ENCODE measurements at places on chromosomes 7 and 10. TPM values are rescaled to one million over a fixed set of nuclear protein-coding genes. Genes with fewer than 3 reads are reported as not detected.

Gene TET1
- 5.2 TPM for total RNA-seq

Gene SAMD9L
- total RNA-seq, result 14.1 TPM

Gene SORBS1
- total RNA-seq, result 1.6 TPM

Gene PMS2
- 17.5 TPM for total RNA-seq

Gene METTL27
- total RNA-seq, result 1.9 TPM

Gene ZKSCAN1
- 50.1 TPM for total RNA-seq

Gene ANKRD16
- 14.1 TPM for total RNA-seq

Gene CYP51A1
- 141 TPM for total RNA-seq

Gene PANK1
- 7.0 TPM for total RNA-seq

Gene CFTR
- not detected for total RNA-seq

Gene TMEM176A
- not detected for total RNA-seq

Gene KLF14
- not detected for total RNA-seq

Gene PSPH
- 47.9 TPM for total RNA-seq

Gene RBP3
- not detected for total RNA-seq

Gene TMEM139
- 0.23 TPM for total RNA-seq

Gene GNGT1
- not detected for total RNA-seq

Gene LEP
- total RNA-seq, result 0.17 TPM

Gene HOXA1
- 0.52 TPM for total RNA-seq

Gene FRMPD2
- 0.20 TPM for total RNA-seq

Gene C10orf67
- total RNA-seq, result not detected

Gene KLF6
- 81.1 TPM for total RNA-seq

Gene TRPV6
- total RNA-seq, result not detected

Gene NRP1
- 335 TPM for total RNA-seq

Gene STAG3
- 2.2 TPM for total RNA-seq

Gene VKORC1L1
- total RNA-seq, result 27.6 TPM

Gene BMPER
- total RNA-seq, result 18.8 TPM

Gene LDB3
- total RNA-seq, result 0.96 TPM

Gene C7orf57
- total RNA-seq, result not detected

Gene SNX13
- total RNA-seq, result 43.7 TPM

Gene MOSPD3
- total RNA-seq, result 10.2 TPM

Gene HPSE2
- not detected for total RNA-seq

Gene SP4
- total RNA-seq, result 4.8 TPM
